ENCODE measurements at places on chromosomes 6 and 20. TPM values are rescaled to one million over a fixed set of nuclear protein-coding genes. Genes with fewer than 3 reads are reported as not detected.

MMS22L gene
- total RNA-seq, result 52.8 TPM

REV3L gene
- 8.8 TPM for total RNA-seq

SIRPB2 gene
- total RNA-seq, result not detected

OPRM1 gene
- total RNA-seq, result not detected

PCMTD2 gene
- 52.0 TPM for total RNA-seq

DNA sequence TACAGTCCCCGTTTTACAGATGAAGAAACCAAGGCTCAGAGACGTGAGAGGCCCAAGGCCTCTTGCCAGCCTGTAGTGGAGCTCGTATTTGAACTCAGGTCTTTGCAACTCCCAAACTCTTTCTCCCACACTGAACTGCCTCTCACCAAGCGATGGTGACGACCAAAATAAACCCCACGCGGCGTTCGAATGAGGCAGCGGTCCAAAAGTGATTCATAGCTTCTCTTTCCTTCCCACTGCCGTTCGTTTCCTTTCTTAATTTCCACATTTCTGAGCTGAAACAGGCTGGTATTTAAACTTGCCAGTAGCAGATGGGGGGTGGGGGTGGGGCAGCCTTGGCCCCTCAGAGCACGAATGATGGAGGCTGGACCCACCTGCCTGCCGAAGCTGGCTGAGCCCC, 252.9 kb upstream of the KCNG1 start:
- no peak for DNase-seq

GRCh38 chr6:18432180-18432579, 45.0 kb downstream of the RNF144B start:
- DNase-seq, result no peak

- no peak for DNase-seq
These were observed 10.5 kb downstream of the SIRPA start for GRCh38 chr20:1905693-1906092.

DNA sequence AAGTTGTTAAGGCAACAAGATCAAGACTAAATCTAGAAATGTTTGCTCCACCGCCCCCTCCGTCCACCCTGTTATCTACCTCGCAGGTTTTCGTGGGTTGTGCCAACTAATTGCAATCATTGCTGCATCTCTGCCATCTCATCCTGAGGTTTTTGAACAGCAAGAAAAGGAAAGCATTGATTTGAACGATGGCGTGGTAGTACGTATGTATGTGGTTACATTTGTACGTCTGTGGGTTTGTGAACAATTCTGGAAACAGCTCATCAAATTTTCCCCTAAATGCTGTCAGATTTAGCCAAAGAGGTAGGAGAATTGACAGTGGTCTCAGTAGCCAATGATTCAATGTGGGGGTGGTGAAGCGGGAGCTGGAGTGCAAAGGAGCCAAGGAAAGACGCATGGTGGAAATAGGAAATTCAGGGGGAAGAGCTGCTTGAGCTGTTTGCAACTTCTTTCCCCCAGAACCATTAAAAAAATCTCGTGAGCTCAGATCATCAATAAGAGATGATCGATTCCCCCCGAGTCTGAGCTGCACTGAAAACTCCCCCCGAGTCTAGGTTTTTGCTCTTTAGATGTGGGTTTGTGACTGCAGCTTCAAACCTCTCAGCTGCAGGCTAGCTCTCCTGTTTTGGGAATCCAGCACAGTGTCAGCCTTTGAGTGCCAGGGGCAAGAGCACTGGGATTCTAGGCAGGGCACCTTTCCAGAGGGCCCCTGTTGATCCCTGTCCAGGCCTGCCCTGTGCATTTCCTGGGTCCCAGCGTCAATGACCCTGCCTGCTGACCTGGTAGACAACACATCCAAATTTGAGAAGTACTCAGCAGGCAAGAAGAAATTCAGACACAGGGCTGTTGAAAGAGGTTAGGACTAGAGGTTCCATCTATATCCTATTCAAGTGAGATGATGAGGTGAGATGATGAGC, 72.6 kb upstream of the LY86 start:
- no peak for DNase-seq

DNA sequence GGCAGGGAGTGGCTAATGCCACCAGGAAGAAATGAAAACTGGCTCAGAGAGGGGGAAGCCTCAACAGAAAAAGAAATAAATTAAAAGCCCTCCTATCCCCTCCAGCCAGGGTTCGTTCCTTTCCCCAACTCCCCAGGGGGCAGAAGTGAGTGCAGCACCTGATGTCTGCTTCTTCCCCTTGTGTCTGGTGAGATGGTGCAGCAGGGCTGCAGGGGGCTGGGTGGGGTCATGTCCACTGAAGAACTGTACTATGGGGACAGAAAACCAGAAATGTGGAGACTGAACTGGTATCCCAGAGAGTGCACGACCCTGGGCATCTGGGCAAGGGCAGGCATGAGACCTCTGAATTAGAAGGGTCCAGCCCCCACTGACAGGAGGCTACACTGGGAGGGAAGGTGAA, 4.0 kb downstream of the EGFL8 start:
- no peak for DNase-seq

GRCh38 chr6:71412559-71413140, 124.0 kb downstream of the OGFRL1 start:
- DNase-seq, result no peak

- no peak for DNase-seq
These were observed 107.6 kb upstream of the SSTR4 start for GRCh38 chr20:22927537-22927936.

DNA sequence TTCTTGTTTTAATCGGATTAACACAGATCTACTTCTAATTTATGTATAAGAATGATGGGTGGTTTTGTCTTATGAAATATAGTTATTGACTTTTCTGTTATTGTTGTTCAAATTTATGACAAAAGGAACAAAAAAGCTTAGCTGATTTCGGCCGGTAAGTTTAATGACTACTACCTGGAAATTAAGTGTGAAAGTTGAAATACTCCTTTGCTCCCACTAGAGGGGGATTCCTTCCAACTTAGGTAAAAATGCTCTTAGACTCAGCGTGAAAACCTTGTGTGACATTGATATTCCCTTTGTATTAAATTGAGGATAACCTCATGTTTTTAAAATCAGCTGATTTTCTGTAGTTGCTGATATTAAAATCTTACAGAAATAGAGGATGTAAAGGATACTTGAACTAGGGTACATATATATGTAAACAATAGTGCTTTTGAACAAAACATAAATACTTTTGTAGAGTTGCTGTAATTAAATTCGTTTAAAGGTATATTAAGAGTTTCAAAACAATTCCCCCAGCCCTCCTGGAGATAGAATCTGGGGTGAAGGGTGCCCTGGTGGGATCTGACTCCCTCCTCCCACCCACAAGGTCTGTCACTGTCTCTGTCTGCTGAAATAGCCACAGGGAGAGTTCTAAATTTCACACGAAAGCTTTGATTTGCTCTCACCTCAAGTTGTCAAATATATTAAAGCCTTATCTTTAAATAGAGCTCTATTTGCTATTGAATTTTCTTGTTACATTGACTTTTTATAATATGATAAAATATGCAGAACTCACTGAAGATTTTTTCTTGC, 257.5 kb downstream of the ARID1B start:
- DNase-seq, result no peak

DNA sequence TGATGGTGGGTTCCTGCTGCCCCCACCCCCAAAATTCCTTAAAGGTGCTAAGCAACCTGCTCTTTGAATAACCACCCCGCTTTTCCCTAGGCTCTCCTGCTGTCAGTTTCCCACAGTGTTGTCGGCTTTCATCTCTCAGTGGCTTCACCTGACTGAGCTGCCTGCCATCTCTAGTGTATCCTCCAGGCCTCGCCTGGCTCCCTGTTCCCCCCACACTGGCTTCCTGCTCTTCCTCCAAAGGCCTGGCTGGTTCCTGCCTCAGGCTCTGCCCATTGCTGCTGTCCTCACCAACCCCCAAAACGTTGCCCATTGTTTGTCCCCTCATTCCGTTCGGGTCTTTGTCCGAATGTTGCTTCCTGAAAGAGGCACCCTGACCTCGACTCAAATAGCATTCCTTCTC, 93.8 kb upstream of the POPDC3 start:
- no peak for DNase-seq

DNA sequence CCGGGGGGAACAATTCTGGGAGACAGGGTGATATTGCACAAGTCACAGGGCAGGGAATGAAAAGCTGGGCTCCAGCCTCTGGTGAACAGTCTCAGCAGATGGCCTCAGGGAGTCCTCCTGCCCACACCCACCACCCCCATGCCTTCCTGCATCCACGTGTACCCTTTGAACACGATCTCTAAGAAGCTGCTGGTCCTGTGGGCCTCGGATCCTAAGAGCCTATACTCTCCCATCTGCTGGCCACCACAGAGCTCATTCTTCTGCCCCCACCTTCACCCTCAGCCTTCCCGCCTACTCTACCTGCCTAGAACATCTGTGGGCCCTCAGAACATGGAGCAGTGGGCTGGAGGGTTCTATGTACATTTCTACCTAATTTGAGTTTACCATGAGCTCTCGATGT, 60.3 kb downstream of the TRERF1 start:
- no peak for DNase-seq

GRCh38 chr6:120211955-120212792, 862.6 kb upstream of the MAN1A1 start:
- DNase-seq, result no peak

DNA sequence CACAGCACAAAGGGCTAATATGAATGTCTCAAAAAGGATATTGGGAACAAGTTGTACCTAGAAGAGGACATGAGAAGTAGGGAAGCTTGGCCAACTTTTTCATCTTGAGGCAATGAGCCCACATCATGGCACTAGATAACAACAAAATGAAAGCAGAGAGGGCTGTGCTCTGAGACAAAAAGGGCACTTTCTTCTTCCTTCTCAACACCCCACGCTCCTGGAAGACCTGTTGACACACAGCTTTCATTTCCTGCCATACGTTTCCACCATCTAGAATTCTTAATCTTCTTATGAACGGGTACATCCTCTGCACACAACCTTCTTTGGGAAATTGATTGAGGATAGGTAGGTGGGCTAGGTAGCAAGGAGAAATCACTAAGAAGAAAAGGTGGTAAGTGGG, 187.8 kb upstream of the STXBP5 start:
- no peak for DNase-seq

GRCh38 chr6:85714893-85715530, 72.3 kb upstream of the SYNCRIP start:
- DNase-seq, result no peak

- no peak for DNase-seq
These were observed 82.7 kb upstream of the PRDM1 start for GRCh38 chr6:106003268-106003987.

GRCh38 chr6:25449774-25450173, 170.6 kb downstream of the CARMIL1 start:
- peak; percentile 58 for DNase-seq

Data from H9 (cell line).